ENCODE measurements at places on chromosomes 1 and 21.

- no peaks in the 10 kb centered on the region for H3K36me3 ChIP-seq
- no peaks in the 10 kb centered on the region for H3K27me3 ChIP-seq
- H3K4me3 ChIP-seq: no peak overlapping the region
These were observed 72.0 kb downstream of the MIS18A start for GRCh38 chr21:32206631-32207405.

DNA sequence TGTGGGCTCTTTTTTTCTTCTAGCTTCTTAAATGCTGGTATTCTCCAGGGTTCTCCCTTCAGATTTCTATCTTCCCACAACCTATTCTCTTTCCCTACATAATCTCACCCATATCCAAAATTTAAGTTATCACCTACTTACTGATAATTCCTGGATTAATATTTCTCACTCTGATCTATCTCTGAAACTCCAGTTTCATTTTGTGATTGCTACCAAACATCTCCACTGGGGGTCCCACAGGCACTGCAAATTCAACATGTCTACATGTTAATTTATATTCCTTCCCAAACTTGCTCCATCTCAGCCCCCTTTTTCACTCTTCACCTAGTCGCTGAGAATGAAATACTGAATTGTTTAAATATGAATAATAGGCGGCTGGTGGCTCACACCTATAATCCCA is 9.9 kb upstream of the C1orf141 start:
- no peak overlapping the region for H3K27ac ChIP-seq
- no peak overlapping the region for H3K4me3 ChIP-seq
- H3K27me3 ChIP-seq: no peaks in the 10 kb centered on the region
- H3K4me1 ChIP-seq: peaks cover 7% of the 10 kb centered on the region
- ATAC-seq: no peak

DNA sequence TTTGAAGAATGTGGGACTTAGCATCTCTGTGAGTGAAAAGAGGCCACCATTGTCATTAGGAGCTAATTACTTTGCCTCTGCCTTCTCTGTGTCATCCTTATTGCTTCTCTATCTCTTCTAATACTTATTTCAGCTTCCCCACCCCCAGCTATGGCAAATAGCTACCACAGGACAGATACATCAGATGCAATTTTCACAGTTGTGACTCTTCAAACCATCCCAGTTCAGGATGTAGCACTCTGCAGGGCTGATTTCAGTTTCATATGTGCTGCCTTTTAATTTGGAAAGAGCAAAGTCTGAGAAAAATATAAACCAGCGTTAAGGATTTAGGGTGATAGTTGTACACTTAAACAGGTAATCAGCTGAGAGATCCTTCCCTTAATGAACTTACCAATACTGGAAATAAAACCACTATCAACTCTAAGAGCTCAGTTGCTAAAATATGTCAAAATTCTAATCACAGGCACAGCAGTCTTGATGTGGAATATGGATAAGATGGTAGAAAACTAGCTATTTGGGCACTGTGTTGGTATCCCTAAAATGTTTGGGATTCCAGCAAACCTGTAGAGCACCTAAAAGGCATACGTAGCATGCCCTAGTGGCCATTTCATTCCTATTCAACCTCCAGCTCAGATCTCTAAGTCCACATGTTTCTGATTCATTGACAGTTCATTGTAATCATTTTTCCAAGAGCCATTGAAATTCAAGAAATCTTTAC is 148.4 kb downstream of the SYT2 start:
- H3K36me3 ChIP-seq: peaks cover 8% of the 10 kb centered on the region
- H3K27ac ChIP-seq: peak overlapping the region; percentile 88
- no peaks in the 10 kb centered on the region for H3K27me3 ChIP-seq

- peaks cover 36% of the 10 kb centered on the region for H3K36me3 ChIP-seq
- H3K4me3 ChIP-seq: no peak overlapping the region
- H3K27ac ChIP-seq: no peak overlapping the region
- no peaks in the 10 kb centered on the region for H3K27me3 ChIP-seq
These were observed 41.8 kb downstream of the KIFAP3 start for GRCh38 chr1:170032531-170033280.

DNA sequence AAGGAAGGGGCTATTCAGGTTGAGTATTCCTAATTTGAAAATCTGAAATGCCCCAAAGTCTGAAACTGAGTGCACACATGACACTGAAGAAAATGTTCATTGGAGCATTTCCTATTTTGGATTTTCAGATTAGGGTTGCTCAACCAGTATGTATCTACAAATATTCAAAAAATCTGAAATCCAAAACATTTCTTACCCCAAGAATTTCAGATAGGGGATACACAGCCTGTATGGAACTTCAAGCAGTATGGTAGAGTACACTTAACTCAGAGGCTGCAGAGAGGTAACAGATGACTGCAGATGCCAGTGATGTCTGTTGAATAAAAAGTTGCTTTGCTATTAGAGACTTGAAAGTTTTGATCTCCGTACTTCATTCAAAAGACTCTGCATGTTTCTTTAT is 19.0 kb downstream of the YTHDF2 start:
- no peak overlapping the region for H3K4me3 ChIP-seq
- no peak overlapping the region for H3K27ac ChIP-seq
- H3K27me3 ChIP-seq: no peaks in the 10 kb centered on the region

- peak overlapping the region; percentile 28 for H3K4me3 ChIP-seq
- ATAC-seq: peak; percentile 68
- H3K36me3 ChIP-seq: no peaks in the 10 kb centered on the region
- no peaks in the 10 kb centered on the region for H3K27me3 ChIP-seq
- H3K4me1 ChIP-seq: no peaks in the 10 kb centered on the region
- peak overlapping the region; percentile 64 for H3K27ac ChIP-seq
These were observed 9.5 kb upstream of the CLIC4 start for GRCh38 chr1:24735509-24736375.

DNA sequence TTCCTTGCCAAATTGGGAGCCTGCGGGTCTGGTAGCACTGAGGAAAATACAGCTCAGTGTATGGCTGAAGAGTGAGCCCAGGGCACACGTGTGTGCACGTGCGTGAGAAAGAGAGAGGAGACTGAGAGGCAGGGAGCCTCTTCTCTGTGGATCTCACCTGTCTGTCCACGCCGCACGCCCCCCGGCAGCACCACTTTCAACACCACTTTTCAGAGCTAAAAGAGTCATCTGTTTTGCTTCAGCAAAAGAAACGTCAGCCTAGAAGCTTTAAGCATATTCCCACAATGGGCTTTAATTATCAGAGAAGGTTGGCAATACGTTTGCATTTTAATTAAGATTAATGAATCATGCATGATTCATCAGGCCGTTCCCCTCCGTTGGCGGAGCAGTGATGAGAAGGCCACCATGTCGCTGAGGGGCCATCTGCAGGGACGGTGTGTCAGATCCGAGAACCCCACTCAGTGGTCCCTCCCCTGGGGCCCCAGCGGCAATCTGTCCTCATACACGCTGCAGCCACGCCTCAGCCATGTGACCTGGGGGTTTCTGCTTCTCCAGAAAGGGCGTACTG is 56.8 kb downstream of the SIK1 start:
- H3K4me3 ChIP-seq: no peak overlapping the region
- H3K4me1 ChIP-seq: no peaks in the 10 kb centered on the region
- H3K27me3 ChIP-seq: no peaks in the 10 kb centered on the region
- ATAC-seq: no peak
- no peak overlapping the region for H3K27ac ChIP-seq

- ATAC-seq: no peak
- peaks cover 13% of the 10 kb centered on the region for H3K4me1 ChIP-seq
- no peak overlapping the region for H3K4me3 ChIP-seq
These were observed 22.0 kb downstream of the RLF start for GRCh38 chr1:40183055-40183710.

- ATAC-seq: no peak
- no peaks in the 10 kb centered on the region for H3K4me1 ChIP-seq
- no peak overlapping the region for H3K4me3 ChIP-seq
- H3K36me3 ChIP-seq: no peaks in the 10 kb centered on the region
- no peaks in the 10 kb centered on the region for H3K27me3 ChIP-seq
These were observed 493.2 kb downstream of the PTPRC start for GRCh38 chr1:199132006-199132405.

DNA sequence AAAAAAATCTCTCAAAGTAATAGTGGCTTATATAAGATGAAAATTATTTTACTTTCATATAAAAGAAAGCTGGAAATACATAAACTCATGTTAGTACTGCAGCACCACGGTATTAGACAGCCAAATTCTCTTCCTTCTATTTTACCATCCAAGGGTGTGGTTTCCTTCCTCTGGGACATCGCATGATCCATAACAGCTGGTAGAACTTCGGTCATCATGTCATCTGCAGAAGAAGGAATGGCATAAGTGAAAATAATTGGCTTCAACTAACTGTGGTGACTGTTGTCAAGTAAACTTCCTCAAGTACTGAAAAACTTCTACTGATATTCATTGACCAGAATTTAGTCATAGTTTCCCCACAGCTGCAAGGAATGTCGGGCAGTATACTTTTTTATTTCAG is 28.3 kb upstream of the IFI44L start:
- H3K27ac ChIP-seq: no peak overlapping the region
- no peak overlapping the region for H3K4me3 ChIP-seq
- no peaks in the 10 kb centered on the region for H3K27me3 ChIP-seq
- H3K4me1 ChIP-seq: no peaks in the 10 kb centered on the region
- ATAC-seq: no peak

GRCh38 chr1:199264283-199264682 is 625.4 kb downstream of the PTPRC start:
- no peak overlapping the region for H3K27ac ChIP-seq
- no peaks in the 10 kb centered on the region for H3K27me3 ChIP-seq
- ATAC-seq: no peak
- no peaks in the 10 kb centered on the region for H3K36me3 ChIP-seq
- H3K4me3 ChIP-seq: no peak overlapping the region
- H3K4me1 ChIP-seq: no peaks in the 10 kb centered on the region

- no peak for ATAC-seq
- no peak overlapping the region for H3K27ac ChIP-seq
- no peaks in the 10 kb centered on the region for H3K27me3 ChIP-seq
- no peaks in the 10 kb centered on the region for H3K4me1 ChIP-seq
These were observed 23.7 kb downstream of the UROD start for GRCh38 chr1:45035631-45036301.

GRCh38 chr1:219940707-219941106 is 12.3 kb upstream of the SLC30A10 start:
- no peaks in the 10 kb centered on the region for H3K36me3 ChIP-seq
- no peak overlapping the region for H3K27ac ChIP-seq
- H3K4me1 ChIP-seq: no peaks in the 10 kb centered on the region
- no peak overlapping the region for H3K4me3 ChIP-seq

GRCh38 chr1:171606402-171606941 is 15.6 kb upstream of the MYOCOS start:
- no peaks in the 10 kb centered on the region for H3K27me3 ChIP-seq
- no peaks in the 10 kb centered on the region for H3K4me1 ChIP-seq
- H3K36me3 ChIP-seq: no peaks in the 10 kb centered on the region
- H3K4me3 ChIP-seq: no peak overlapping the region
- H3K27ac ChIP-seq: no peak overlapping the region

- H3K27me3 ChIP-seq: no peaks in the 10 kb centered on the region
- peaks cover 97% of the 10 kb centered on the region for H3K4me1 ChIP-seq
- H3K27ac ChIP-seq: peak overlapping the region; percentile 84
- H3K36me3 ChIP-seq: no peaks in the 10 kb centered on the region
These were observed 23.9 kb downstream of the MEF2D start for GRCh38 chr1:156476501-156477298.

- no peaks in the 10 kb centered on the region for H3K27me3 ChIP-seq
- H3K4me1 ChIP-seq: peaks cover 3% of the 10 kb centered on the region
- H3K4me3 ChIP-seq: no peak overlapping the region
- no peaks in the 10 kb centered on the region for H3K36me3 ChIP-seq
- no peak for ATAC-seq
These were observed 10.9 kb downstream of the SMAP2 start for GRCh38 chr1:40384413-40384762.

- no peak for ATAC-seq
- no peaks in the 10 kb centered on the region for H3K27me3 ChIP-seq
- no peaks in the 10 kb centered on the region for H3K36me3 ChIP-seq
- H3K4me1 ChIP-seq: no peaks in the 10 kb centered on the region
- H3K27ac ChIP-seq: peak overlapping the region; percentile 91
These were observed 1.3 kb downstream of the SLC2A1 start for GRCh38 chr1:42957229-42957879.

GRCh38 chr1:49028396-49028795 is 251.7 kb upstream of the BEND5 start:
- H3K27me3 ChIP-seq: peaks cover 5% of the 10 kb centered on the region
- no peak overlapping the region for H3K27ac ChIP-seq
- no peaks in the 10 kb centered on the region for H3K4me1 ChIP-seq
- no peaks in the 10 kb centered on the region for H3K36me3 ChIP-seq
- no peak for ATAC-seq
